ENCODE measurements at places on chromosomes 6 and 20.

DNA sequence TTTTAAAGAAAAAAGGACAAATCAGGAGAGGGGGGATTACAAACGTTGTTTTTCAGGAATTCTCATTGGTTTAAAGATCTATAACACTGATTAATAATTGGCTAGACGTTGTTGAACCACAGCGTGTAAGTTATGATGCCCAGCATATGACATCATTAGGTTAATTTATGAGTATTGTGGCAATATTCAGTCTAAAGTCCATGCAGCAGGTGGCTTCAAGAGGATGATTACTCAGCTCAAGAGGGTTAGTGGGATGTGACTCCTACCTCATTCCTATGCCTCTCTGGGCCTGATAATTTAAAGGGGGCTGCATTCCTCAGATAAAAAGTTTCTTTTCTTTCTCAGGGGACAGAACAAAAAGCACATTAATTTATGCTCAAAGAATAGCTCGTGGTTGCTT, 1309.0 kb downstream of the EPHA7 start:
- DNase-seq: peak; percentile 94

DNA sequence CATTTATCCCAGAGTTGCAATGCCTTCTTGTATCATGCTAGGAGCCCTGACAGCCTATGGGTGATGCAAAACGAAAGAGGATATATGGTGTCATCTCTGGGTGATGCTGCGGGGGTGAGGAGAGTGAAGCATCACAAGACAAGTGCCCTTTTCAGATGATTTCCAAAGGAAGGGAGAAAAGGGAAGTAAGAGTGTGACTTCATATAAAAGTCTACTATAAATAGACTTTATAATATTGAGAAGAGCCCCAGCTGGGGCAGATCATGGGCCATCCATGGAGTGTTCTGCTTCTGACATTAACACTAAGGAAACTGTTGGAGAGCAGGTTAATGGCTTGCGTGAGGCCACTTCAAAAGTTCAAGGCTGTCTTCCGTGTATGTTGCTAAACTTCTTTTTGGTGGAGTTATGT, 4.4 kb downstream of the CD83 start:
- no peak for DNase-seq

DNA sequence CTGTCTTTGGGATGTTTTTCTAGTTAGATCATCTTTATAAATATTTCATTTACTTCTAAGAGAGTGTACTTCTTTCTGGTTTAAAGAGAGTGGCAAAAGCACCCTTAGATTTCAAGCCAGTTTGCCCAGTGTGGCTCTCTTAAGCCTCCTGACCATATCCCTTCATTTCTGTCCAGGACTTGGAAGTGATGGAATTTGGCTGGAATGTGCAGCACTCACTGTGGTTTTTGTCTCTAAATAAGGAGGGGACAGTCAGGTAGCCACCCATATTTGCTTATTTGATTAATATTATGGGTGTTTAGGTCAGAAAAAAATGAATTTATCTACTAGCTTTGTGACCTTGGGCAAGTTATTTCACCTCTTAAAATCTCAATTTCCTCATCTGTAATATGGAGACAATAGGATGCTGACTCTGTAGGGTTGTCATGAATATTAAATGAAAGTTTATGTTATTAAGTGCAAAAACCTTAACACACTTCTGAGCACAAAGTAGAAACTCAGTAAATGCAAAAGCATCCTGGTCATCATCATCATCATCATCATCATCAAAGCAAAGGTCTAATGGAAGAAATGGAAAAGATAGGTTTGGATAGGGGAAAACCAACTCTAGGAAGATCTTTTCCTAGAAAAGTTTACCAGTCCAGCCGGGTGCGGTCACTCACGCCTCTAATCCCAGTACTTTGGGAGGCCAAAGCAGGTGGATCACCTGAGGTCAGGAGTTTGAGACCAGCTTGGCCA, 3.1 kb downstream of the CRYBG1 start:
- no peak for DNase-seq

DNA sequence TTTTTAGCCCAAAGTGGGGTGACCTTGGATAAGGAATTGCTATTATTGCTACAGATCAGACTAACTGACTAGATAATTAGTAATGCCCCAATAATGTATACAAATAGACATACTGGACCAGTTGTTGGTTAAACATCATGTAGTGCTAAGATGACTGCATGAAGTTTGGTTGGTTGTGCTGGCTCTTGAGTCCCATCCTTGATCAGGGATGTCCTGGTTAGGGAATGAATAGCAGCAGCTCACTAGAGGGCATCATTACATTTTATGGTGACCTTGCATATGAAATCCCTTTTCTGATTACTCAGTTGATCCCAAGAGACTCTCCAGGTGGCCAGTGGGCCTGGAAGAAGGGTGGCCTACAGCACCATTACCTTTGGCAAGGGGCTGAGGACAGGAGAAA, 10.9 kb downstream of the TPBG start:
- no peak for DNase-seq

GRCh38 chr20:25199473-25200260, 4.2 kb downstream of the ENTPD6 start:
- no peak for DNase-seq

DNA sequence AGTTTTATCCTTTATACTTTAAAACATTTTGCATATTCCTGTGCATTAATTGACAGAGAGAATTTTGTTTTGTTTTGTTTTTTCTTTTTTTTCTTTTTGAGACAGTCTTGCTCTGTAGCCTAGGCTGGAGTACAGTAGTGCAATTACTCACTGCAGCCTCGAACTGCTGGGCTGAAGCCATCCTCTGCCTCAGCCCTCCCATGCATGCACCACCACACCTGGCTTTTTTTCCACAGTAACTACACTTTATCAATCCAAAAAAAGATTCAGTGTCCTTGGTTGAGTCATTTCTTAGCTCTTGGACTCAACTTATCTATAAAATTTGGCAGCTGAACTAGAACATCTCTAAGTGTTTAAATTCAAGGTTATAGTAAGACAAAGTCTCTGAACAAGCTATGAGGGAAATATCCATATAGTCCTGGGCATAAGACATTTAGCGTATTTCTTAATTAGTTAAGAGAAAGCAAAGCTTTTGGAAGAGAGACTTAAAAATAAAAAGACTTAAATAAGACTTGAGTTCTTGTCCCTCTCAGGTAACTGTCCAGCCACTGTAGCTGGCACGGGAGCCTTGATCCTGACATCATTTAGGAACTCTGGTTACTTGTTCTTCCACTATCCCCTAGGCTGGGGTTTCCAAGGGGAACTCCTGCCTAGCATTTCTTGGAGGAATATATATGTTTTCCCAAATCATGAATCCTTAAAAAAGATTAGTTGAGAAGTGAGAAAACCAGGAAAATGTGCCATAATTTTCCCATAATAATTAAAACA, 300.1 kb downstream of the HACE1 start:
- no peak for DNase-seq

DNA sequence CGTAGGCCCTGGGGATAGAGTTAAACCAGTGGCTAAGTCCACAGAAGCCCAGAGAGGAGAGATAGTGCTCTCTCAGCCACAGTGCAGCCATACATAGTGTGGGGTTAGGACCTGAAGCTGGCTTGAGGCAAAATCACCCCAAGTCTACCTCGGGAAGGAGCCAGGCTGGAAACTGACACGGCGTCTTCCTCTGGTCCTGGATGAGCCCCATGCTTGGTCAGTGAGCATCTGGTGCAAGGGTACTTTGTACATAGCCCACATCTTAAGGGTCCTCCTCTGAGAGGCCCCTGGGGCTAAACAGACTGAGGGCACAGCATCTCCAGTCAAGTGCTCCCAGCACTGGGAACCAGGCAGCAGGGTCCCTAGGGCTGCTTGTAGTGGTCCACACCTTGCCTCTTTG, 45.6 kb downstream of the CDH26 start:
- DNase-seq: no peak

DNA sequence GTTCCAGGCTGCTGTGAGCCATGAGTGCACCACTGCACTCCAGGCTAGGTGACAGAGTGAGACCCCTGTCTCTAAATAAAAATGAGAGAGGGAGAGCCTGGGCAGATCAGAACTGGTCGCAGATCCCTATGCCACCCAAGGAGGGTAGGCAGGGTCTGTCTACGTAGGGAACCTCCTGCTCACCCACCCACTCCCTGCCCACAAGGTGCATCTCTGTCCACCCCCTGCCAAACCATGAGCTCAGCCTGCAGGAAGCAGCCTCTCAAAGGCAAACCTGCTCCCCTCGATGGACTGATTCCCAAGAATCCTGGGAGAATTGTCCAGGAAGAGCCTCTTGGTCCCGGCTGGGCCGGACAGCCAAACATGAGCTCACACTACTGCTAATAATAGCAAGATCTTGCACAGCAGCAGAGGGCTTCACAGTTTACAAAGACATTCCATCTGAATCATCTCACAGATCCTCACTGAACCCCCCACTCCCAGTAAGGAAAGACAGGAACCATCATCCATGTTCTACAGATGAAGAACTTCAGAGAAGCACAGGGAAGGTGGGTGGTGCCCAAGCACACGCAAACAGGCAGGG, 27.8 kb upstream of the TLDC2 start:
- no peak for DNase-seq

GRCh38 chr6:6837541-6838080, 249.1 kb downstream of the LY86 start:
- DNase-seq: no peak

DNA sequence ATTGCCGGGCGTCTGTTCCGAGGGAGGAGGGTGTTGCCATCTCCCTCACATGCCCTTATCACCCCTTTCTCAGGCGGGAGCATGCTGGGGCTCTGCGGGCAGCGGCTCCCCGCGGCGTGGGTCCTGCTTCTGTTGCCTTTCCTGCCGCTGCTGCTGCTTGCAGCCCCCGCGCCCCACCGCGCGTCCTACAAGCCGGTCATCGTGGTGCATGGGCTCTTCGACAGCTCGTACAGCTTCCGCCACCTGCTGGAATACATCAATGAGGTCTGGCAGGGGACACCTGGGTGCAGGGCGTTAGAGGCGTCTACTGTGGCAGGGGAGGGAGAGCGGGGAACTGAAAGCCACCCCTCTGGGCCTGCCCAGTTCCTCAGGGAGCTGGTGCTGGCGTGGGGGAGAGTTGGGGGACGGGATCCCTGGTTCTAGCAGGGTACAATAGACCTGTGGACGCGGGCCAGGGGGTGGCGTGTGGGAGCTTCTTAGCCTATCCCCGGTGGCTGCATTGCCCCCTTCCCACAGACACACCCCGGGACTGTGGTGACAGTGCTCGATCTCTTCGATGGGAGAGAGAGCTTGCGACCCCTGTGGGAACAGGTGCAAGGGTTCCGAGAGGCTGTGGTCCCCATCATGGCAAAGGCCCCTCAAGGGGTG, 697 bp downstream of the PPT2 start:
- DNase-seq: peak; percentile 40

- no peak for DNase-seq
Observed at GRCh38 chr6:113859349-113860180, 2.4 kb downstream of the MARCKS start.

- DNase-seq: no peak
Observed at GRCh38 chr6:158064725-158065251, 83.1 kb downstream of the SYNJ2 start.

- no peak for DNase-seq
Observed at GRCh38 chr6:121645100-121645745, 209.8 kb downstream of the GJA1 start.

- DNase-seq: no peak
Observed at GRCh38 chr6:113893866-113894265, 36.7 kb downstream of the MARCKS start.

- DNase-seq: no peak
Observed at GRCh38 chr20:17659801-17660200, 22.2 kb downstream of the RRBP1 start.

DNA sequence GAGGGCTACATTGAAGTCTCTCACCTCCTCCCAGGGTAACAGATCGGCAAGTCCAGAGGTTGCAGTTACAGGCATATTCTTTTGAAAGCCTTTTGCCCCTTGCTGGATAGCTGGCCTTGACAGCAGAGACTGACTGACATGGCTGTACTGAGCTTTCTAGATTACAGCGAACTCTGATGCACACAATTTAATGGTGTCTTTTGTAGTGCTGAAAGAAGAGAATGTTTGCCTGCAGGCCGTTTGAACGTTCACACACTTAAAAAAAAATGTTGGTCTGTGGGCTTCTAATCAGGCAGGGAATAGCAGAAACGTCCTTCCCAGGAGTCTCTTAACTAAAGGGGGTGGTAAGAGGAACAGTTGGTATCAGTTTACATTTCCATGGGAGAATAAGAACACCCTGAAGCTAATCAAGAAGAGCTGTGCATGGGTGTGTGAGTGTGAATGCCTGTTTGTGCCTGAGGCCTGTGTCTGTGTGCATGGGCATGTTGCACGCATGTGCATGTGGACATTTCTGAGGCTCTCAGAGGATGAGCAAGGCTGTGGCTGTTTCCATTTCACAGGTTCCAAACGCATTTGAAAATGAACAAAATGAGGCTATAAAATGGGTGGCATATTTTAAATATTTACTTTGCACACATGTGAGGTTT, 213.9 kb upstream of the SSTR4 start:
- DNase-seq: no peak

- no peak for DNase-seq
Observed at GRCh38 chr6:109713097-109713496, 22.0 kb downstream of the FIG4 start.

- DNase-seq: no peak
Observed at GRCh38 chr6:131231891-131232290, 96.6 kb downstream of the AKAP7 start.

DNA sequence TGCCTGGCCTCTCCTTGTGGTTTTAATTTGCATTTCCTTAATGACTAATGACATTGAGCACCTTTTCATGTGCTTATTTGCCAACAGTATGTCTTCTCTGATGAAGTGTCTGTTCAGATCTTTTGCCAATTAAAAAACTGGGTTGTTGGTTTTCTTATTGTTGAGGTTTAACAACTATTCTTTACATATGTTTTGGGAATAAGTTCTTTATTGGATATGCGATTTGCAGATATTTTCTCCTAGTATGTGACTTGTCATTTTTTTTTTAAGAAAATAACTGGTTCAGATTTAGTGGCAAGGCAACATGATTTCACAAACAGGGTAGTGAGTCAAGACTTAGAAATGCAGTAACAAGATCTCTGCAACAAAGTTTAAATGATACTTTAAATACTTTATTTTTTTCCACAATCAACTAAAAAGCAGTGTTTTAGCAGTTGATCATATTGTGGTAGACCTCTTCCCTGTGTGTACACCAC, 67.8 kb downstream of the TIAM2 start:
- no peak for DNase-seq

DNA sequence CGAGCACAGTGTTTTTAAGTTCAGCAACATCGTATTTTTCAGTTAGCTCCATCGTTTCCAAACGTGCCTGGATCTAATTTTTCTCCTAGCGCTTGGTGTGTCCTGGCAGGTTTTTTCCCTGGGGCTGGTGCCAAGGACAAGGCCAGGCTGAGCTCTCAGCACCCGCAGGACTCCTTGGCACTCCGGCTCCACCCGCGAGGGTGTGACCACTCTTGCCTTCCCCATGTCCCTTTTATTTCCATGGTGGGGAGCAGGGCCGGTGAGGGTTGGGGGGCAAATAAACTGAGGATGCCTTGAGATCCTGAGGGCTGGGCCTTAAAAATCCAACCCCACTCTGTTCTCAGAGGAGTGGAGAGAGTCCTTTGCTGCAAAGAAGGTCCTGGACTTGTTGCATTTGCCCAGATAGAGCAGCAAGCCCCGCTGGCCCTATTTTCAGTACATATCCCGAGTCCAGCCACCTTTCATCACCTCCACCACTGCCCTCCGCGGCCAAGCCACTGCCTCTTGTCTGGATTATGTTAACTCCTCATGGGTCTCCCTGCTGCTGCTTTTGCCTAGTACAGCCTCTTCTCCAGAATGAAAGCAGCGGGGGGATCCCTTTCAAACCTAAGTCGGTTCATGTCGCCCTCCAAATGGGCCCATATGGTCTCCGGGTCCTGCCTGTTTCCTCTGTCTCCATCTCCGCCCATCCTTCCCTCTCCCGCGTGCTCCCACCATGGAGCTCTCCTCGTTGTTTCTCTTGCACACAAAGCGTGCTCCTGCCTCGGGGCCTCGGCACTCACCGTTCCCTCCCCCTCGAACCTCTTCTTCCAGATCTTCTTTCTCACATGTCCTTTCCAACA, 4.5 kb upstream of the RAB44 start:
- no peak for DNase-seq

Measured in SHP77 treated with DMSO at 0.1 percent for 48 hours (cell line).